ENCODE measurements at places on chromosomes 4 and X.

DNA sequence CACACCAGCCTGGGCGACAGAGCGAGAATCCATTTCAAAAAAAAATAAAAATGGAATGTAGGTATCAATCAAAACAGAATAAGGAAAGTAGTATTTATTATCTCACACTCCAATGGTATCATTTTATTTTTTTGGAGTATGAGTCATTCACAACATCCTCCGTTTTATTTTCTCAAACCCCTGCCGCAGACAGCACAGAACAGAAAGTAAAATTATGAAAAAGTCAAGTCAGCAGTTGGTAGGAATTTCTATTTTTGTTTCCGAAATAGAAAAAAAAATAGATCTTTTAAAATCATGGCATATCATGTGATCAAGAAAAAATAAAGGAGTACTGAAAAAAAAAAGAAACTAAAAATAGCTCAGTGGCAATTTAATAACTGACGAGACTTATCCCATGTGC is 490.7 kb upstream of the TENM3 start:
- DNase-seq = no peak

DNA sequence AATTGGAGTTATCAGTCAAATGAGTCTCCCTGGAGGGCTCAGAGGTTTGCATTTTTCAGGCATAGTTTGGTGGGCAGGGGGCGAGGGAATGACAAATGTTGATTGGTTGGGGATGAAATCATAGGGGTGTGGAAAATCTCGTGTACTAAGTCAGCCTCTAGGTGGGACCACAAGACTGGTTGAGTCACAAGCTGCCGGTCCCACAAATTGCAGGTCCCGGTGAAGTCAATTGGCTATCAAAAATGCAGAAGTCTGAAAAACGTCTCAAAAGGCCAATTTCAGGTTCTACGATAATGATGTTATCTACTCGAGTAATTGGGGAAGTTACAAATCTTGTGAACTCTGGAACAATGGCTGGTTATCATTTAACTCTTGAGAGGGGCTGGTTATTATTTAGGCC is 98.8 kb upstream of the DHX15 start:
- no peak for DNase-seq

GRCh38 chr4:110742143-110742542 is 119.3 kb upstream of the PITX2 start:
- no peak for DNase-seq

GRCh38 chr4:110195561-110196205 is 2.7 kb downstream of the ELOVL6 start:
- no peak for DNase-seq

GRCh38 chr4:140152013-140152703 is 1.8 kb downstream of the MAML3 start:
- no peak for DNase-seq

- DNase-seq = no peak
Measured at GRCh38 chr4:6614701-6615230, 25.7 kb upstream of the MRFAP1 start.

DNA sequence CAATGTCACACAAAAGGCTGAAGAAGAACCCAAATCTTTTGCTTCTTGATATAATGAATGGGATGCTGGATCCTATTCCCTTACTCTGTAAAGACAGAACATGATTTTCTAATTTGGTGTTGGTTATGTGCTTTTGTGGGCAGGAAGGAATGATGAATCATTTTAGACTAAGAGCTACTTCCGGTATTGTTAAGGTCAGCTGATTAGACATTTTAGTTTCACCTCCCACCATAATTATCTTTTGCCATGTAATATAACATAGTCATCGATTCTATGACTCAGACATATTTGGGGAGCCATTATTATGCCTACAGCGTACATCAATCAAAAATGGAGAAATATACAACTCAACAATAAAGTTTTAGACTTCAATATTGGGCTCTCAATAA is 265.3 kb downstream of the ZNF674 start:
- DNase-seq = no peak

GRCh38 chr4:182343453-182343852 is 100.3 kb downstream of the TENM3 start:
- no peak for DNase-seq

- no peak for DNase-seq
Measured at GRCh38 chrX:41145920-41146608, 60.8 kb downstream of the USP9X start.

DNA sequence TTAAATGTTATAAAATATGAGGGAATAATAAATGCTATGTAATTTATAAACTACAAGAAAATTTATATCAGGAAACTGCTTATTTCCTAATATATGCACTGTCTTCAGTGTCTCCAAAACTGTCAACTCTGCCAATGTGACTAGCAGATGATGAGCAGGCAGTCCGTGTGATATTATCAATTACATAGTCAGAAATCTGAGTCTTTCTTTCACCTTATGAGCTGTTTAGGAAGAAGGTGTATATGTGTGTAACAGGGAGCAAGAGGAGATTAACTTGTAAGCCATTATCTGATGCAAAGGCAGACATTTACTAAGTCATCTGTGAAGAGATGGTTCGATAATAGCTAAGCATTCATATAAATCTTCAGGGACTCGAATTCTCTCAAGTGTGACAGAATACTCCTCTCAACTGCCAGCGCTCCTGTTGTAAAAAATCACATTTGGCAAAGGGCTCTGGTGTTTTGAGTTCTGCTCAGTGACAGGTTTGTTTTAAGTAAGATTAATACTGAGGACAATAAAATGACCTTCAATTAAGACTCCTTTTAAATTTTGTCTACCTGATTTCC is 79.7 kb downstream of the SNCA start:
- no peak for DNase-seq
